Activated CD4-positive, alpha-beta T cell treated with anti-CD3 and anti-CD28 coated beads, Interleukin-2, amount 10 ng/mL, durations not matched to agents 24 days and 14 days (primary cell): ENCODE measurements at places on chromosomes 1 and 21. TPM values are rescaled to one million over a fixed set of nuclear protein-coding genes. Genes with fewer than 3 reads are reported as not detected.

- DNase-seq: no peak
These were observed 52.7 kb downstream of the UBE2T start for GRCh38 chr1:202289009-202289408.

GRCh38 chr1:31073044-31073443, 7.5 kb upstream of the PUM1 start:
- DNase-seq: no peak

GRCh38 chr1:210689826-210690225, 361.1 kb downstream of the HHAT start:
- no peak for DNase-seq

DNA sequence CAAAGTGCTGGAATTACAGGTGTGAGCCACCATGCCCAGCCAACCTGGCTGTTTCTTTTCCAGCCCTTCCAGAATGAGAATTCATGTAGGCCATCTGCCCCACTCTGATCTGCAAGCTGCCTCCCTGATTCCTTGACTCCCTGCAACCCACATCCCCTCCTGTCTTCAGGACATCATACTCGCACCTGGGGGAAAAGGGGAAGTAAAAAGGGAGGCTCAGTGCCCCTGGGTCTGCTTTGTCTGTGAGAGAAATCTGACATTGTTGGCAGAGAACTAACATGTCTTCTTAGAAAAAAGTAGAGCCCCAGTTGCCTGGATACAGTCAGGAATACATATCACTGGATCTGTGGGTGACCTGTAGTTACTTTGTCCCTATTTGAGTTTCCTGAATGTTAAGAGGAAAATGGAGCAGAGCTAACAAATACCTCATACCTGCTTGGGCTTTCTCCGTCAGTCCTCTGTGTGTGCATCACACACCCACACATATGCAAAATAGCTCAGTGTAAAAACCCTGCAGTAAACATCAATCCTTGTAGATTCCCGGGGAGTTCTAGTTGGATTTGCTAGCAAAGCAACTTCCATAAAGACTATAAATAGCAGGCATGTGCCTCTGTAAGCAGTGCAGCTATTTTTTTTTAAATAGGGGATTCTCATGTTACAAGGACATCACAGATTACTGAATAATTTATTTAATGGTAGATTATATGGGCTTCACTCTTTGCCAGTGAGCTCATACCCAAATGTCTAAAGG, 62.9 kb downstream of the TEX35 start:
- DNase-seq: no peak

MANEAL gene
- 2.7 and 3.1 TPM in 2 replicates for total RNA-seq

ACAP3 gene
- 54.1 and 55.7 TPM in 2 replicates for total RNA-seq
